ENCODE measurements at places on chromosomes 16 and 17.

DNA sequence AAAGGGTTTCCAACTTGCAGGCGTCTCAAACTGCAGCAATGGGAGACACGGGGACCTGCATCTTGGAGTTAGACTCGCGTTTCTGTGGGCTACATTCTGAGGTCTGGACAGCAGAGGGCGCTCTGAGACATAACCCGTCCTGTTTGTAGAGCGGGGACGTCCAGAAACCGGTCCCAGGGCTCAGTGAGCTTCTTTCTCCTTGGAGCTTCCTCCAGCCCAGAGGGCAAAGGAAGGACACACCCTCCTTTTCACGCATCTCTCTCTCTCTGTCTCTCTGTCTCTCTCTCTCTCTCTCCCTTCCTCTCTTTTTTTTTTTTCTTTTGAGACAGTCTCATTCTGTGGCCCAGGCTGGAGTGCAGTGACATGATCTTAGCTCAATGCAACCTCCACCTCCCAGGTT lies 19.8 kb downstream of the COX4I1 start:
- ATAC-seq = no peak

- ATAC-seq = no peak
Observed at GRCh38 chr17:76238847-76239537, 1.3 kb downstream of the RNF157 start.

- no peak for ATAC-seq
Observed at GRCh38 chr16:78490847-78491246, 391.4 kb downstream of the WWOX start.

DNA sequence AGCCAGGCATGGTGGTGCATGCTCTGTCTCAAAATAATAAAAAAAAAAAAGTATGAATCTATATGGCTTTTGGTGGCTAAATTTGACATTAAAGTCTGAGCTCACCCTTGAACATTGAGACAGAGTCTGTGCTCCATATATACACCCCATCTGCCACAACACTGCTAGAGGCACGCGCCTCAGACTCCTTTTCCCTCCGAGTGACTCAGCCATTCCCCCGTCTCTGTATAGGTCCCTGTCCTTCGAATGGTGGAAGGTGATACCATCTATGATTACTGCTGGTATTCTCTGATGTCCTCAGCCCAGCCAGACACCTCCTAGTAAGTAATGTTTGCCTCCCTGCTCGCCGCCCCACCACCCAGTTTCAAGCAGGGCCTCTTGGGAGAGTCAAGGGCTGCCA lies 4.5 kb upstream of the EFNB3 start:
- ATAC-seq = no peak

DNA sequence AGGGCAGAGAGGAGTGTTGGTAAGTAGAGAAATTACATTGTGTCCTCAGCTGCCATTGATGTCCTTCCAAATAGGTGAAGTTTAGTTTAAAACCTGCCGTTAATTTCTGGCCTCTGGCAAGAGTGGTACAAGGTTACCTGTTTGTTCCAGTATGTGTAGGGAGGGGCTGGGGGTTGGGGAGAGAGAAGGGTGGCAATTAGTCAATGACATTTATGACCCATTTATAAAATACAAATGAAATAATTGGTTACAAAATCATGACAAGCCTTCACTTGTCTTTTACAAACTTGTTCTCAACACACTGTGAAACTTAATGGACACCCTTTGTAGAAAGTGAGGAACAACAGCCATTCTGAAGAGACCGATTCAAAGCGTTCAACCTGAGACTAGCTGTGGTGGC lies 281.0 kb downstream of the FTO start:
- ATAC-seq = no peak

DNA sequence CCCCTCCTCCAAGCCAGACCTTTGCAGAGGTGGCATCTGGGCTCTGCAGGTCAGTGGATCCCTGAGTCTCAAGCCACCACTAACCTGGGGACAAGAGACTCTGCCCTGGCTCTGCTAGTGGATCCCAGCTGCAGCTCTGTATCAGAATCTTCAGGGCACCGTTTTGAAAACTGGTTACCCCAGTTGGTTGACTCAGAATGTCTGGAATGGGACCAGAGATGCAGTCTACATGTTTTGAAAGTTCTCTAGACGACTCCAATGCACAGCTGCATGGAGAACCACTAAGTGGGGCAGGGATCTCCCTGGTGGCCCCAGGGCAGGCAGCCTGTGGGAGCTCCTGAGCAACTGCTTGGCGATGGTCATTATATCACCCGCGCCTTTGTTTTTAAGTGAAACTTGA lies 34.1 kb upstream of the ADORA2B start:
- no peak for ATAC-seq

DNA sequence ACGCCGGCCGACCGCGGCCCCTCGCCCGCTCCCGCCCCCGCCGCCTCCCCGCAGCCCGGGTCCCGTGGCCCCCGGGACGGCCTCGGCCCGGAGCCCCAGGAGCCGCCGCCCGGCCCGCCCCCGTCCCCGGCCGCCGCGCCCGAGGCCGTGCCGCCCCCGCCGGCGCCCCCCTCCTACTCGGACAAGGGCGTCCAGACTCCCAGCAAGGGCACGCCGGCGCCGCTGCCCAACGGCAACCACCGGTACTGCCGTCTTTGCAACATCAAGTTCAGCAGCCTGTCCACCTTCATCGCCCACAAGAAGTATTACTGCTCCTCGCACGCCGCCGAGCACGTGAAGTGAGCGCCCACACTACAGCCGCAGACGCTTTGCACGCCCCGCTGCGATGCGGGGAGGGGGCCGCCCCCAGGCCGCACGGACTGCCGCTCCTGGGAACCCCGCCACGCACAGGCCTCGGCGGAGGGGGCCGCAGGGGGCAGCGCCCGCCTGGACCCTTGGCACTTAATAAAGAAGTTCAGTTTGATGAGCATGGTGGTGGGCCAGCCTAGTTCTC lies 35.5 kb upstream of the ZC3H18 start:
- ATAC-seq = peak; percentile 18

GRCh38 chr17:7260651-7261378 lies 1.5 kb downstream of the CLDN7 start:
- peak; percentile 51 for ATAC-seq

GRCh38 chr17:74960570-74961342 lies 11.8 kb downstream of the HID1 start:
- peak; percentile 28 for ATAC-seq

GRCh38 chr17:74971069-74971841 lies 1.3 kb downstream of the HID1 start:
- ATAC-seq = no peak

GRCh38 chr16:11160676-11161115 lies 95.3 kb downstream of the SOCS1 start:
- ATAC-seq = no peak

DNA sequence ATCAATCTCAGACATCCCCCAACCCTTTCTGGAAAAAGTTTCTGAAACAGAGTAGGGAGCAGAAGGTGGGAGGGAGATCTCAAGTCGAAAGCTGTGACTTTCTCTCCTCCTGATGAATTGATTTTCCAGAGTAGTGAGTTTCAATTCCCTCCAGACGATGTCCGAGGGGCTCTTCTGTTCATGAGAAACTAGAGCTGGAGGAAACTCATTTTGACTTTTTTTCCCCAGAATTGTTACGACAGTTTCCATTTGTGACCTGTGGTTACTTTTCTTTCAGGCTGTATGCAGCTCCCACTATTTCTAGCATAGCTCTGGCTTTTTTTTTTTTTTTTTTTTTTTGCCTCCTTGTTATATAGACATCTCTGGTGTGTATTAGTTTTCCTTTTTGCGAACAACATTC lies 422.1 kb upstream of the SALL1 start:
- ATAC-seq = no peak

DNA sequence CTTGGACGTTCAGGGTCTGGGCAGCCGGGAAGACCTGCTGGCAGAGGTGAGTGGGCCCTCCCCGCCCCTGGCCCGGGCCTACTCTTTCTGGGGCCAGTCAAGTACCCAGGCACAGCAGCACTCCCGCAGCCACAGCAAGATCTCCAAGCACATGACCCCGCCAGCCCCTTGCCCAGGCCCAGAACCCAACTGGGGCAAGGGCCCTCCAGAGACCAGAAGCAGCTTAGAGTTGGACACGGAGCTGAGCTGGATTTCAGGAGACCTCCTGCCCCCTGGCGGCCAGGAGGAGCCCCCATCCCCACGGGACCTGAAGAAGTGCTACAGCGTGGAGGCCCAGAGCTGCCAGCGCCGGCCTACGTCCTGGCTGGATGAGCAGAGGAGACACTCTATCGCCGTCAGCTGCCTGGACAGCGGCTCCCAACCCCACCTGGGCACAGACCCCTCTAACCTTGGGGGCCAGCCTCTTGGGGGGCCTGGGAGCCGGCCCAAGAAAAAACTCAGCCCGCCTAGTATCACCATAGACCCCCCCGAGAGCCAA lies 8.6 kb upstream of the ABCC3 start:
- peak; percentile 78 for ATAC-seq

- no peak for ATAC-seq
Observed at GRCh38 chr17:55776271-55776670, 25.4 kb downstream of the PCTP start.

GRCh38 chr16:68399456-68399855 lies 48.9 kb downstream of the SMPD3 start:
- no peak for ATAC-seq

GRCh38 chr16:60930291-60930690 lies 1105.9 kb downstream of the CDH8 start:
- ATAC-seq = no peak

DNA sequence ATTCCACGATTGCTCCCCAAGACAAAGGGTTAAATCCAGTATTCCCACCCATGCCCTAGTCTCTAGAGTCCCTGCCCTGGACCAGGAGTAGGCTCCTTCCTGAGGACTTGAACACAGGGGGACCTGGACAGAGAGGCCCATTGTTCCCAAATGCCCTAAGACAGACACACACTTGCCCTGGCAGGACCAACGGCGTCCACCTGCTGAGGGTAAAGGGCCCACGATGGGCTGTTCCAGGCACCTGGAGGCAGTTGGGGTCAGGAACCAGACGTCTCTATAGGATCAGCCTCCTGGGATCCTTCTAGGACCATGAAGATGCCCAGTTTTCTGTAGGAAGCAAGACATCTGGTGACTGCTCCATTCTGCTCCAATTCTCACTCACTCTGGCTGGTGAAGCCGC lies 39.3 kb downstream of the TNFRSF13B start:
- no peak for ATAC-seq

GRCh38 chr16:389352-389751 lies 7.6 kb upstream of the PGAP6 start:
- ATAC-seq = no peak

- ATAC-seq = no peak
Observed at GRCh38 chr16:77172951-77173350, 18.0 kb upstream of the MON1B start.

- ATAC-seq = no peak
Observed at GRCh38 chr17:34321964-34322363, 2.7 kb downstream of the CCL8 start.
